ENCODE measurements at places on chromosomes 3 and 15.
A peak's percentile ranks its signal among the peaks of the same experiment; 100 is the strongest.

DNA sequence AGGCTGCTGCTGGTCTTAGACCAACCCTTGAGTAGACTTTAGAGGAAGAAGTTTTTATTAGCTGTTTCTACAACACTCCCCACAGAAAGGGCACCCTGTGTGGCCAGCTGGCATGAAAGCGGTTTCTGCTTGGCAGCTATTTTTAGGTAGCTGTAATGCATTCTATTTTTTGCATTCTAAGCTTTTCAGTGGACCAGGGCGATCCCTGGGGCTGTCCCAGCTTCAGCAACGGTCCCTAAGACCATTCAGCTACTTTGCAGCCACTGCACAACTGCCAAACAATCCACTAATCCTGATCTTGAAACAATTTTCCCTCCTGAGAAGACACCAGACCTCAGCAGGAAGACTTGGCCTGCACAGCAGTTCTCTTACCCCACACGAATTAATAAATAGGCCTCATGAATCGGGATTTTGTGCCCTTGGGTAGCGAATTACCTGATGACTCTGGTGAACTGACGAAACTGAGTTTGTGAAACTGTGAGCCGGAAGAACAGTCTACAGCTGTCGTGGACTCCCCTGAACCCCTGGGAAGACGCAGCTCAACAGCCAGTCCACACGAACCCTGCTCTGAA lies 14.6 kb upstream of the TFRC start:
- peak; percentile 18 for DNase-seq

DNA sequence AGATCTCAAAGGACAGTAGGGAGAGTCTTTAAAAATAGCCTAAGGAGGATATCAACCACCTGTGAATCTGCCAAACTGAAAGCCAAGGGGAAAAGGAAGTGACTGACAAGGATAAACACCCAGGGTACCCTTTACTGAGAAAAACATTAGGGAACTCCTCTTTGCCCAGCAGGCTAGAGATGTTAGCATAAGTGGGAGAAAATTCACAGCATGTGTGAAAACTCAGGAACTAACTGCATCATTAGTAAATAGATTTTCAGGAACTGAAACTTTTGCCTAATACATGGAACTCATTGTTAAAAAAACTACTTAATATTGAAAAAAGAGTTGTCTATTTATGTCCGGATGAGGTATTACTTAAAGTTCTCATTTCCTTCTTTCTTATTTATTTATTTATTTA lies 375.5 kb downstream of the NTRK3 start:
- no peak for DNase-seq

GRCh38 chr3:65660000-65660598 lies 378.6 kb downstream of the MAGI1 start:
- DNase-seq, result no peak

DNA sequence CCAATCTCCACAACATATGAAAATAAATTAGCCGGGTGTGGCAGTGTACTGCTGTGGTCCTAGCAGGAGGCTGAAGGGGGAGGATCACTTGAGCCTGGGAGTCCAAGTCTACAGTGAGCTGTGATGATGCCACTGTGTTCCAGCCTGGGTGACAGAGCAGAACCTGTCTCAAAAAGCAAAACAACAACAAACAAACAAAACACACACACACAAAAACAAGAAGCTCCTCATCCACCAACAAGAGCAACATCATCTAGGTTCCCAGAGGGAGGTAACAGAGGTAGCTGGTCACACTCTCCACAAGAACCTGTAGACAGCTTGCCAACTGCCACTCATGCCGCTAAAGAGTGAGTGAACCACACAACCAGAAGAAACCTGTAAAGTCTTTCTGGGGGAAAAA lies 34.8 kb downstream of the PTPN9 start:
- DNase-seq, result no peak

DNA sequence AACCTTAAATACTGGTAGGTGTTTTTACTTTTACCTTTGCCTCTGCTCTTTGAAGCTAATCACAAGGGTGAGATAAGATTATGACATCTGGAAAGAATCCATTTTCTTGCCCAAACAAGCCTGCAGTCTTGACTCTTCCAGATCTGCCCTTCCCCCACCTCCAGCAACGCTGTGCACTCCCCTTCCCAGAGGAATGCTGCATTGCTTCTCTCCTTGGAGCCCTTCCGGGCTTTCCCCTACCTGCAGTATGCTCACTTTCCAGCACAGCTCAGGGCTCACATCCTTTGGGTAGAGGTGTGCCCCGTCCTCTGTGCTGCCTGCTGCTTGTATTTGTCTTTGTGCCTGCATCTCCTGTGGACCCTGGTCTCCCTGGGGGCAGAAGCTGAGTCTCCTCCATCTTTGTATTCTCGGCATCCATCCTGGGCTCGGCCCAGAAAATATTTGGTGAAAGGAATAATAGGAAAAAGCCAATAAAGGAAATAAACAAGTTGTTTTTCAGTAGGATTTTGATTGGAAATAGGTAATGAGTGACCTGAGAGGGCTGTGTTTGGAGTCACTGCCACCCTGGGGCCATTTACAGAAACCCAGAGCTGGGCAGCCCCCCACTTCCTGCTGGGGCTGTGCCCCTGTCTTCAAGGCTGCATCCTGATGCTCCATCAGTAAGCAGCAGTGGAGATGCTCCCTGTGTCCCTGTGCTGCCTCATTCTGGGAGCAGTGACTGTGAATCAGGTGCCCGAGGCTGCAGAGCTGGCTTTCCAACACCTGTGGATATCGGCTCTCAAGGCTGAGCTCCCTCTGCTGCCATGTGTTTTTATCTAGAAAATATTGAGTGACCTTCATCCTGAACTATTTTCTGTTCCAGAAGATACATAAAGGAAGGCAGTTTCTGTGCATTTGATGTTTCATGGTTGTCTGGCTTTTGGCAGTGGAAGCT lies 117.5 kb downstream of the EEFSEC start:
- no peak for DNase-seq

All from activated B cell treated with CpG ODN at 0.5 μM for 24 hours (primary cell).